ENCODE measurements at places on chromosomes 7 and 10.
A peak's percentile ranks its signal among the peaks of the same experiment; 100 is the strongest.

DNA sequence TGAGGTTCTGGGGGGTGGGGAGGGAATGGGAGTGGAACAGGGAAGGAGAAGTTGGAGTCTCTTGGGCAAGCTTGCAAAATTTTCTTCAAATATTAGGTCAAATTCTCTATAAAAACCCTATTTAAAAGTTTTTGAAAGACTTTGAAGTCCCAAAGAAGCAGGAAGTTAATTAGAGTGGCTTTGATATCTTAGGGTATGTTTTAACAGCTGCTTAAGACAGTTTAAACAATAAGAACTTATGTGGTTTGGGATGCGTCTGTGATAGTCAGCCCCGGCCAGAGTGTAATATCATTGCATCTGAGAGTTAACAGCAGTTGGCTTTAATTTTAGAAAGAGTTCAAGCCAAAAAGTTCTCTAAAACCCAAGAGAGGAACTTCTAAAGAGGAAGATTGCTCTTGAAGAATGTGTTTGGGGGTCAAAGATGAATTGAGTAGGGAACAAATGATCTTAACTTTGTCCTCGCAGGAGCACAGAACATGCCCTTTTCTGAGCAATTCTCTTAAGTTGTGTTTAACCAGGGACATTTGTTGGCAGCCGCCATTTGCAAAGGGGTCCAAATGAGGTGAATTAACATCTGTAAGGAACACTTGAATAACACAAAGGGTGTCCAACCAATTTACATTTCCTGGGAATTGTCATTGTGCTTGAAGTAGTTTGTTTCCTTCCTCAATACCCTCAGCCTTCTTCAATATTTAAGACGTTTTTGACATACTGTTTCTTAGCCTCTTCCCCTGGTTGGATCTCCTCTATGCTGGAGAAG, 182.4 kb downstream of the PTEN start:
- peak; percentile 7 for DNase-seq

DNA sequence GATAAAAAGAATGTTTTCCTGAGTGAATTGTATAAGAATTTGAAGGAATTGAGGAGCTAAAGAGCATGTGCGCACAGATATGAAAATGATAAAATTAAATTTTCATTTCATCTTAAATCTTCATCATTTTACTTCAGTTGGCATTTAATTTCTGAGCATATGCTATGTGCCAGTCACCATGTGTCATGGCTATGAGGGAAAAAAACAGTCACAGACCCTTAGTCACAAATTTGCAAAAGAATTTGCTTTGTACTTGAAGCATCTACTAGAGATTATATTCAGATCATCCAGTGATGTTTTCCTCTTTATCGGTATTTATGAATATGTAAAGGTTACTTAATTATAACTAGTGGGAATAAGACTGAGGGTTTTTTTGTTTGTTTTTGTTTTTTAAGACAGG, 29.8 kb downstream of the VCL start:
- DNase-seq = no peak

DNA sequence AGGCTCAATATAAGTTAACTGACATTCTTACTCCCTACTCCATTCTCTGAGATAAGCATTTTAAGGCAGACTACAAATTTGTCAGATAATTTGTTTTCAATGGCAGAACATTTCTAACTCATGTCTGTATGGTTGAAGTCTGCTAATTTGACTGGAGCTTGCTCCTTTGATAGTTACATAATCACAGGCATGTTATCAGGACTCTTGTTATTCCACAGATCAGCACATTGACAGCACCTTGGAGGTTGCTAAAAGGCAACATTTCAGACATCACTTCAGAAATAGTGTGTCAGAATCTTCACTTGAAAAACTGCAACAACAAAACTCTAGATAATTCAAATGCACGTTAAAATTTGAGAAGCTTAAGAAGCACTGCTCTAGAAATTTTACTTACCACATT, 158.3 kb upstream of the PCLO start:
- DNase-seq = no peak

DNA sequence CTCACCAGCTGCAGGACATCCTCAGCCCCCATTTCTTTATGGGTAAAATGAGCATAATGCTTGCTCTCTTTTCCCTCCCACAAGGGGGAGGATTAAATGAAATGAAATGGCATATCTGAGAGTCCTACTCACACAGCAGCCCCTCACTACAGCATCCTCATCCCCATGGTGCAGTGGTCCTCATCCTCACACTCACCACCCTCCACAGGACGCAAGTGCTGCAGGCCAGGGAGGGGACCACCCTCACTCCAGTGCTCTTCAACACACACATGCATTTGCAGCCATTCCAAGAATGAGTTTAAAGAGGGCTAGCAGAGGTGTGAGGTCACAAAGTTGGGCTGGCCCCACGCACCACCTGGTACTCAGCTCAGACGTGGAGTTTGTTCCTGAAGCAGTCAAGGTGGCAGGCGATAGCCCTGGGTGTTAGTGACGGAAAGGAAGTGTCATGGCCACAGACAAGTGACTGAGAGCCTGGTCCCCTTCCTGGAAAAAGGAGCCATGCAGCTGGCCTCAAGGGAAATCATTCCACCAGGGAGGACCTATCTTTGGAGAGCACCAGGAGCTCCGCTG, 234.0 kb downstream of the TNS3 start:
- DNase-seq = no peak

- DNase-seq = no peak
Measured at GRCh38 chr7:86328801-86329433, 314.8 kb upstream of the GRM3 start.
